Stimulated activated CD8-positive, alpha-beta memory T cell treated with anti-CD3 and anti-CD28 coated beads, Interleukin-7, amount 100 ng/mL, for 1 hour (primary cell): ENCODE measurements at places on chromosomes 4 and X.

DNA sequence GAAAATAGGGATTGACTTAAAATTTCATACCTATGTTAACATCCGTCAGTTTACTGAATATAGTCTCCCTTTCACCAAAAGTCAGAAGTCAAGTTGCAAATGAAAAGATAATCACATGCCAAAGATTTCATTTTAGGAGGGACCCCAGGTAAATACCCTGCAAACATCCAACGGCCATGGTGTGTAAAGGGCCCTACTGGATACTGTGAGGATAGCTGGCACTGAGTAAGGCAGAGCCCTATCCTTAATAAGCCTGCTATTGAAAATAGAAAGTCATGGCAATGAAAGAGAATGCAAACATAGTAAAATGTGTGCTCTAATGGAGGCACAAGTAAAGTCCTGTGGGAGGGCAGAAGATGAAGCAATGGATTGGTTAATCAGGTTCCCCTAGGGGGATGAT lies 20.9 kb downstream of the STK26 start:
- no peak for DNase-seq

DNA sequence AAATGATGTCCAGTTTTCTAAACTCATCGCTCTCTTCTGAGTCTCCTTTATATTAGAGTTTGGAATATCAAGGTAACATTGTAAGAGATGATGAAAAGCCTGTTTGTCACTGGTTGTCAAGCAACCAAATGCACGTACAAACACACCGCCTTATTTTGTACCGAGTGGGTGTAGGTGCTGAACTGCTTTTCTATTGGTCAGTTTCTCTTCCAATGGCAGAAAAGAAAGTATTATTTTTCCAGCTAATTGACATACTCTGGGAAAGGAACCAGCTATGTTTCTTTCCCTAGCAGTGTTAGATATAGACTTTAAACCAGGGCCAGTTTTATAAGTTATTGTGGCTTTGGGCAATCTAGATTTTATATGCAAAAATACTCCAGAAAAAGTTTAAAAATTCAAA lies 6.6 kb upstream of the PPM1K start:
- DNase-seq = no peak

GRCh38 chr4:125666635-125667034 lies 351.9 kb downstream of the FAT4 start:
- DNase-seq = no peak

GRCh38 chr4:111283066-111283677 lies 660.3 kb upstream of the PITX2 start:
- DNase-seq = no peak

DNA sequence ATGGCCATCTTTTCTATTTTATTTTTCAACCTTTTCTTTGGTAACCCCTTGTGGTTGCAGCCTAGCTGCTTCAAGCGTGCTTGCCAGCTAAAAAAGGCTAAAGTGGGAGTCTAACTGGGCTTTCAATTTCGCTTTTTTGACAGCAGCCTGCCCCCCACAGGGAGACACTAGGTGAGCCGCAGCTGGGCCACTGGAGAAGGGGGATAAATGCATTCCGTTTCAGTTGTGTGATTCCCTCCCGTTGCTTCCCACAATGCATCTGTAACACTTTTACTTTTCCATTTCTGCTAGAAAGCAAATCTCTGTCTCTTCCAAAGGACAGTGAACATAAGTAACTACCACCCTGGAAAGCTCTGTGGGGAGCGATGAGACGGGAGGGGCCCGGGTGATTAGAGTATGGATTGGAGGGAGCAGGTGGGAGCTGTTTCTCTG lies 86.3 kb upstream of the RAPGEF2 start:
- DNase-seq = no peak

DNA sequence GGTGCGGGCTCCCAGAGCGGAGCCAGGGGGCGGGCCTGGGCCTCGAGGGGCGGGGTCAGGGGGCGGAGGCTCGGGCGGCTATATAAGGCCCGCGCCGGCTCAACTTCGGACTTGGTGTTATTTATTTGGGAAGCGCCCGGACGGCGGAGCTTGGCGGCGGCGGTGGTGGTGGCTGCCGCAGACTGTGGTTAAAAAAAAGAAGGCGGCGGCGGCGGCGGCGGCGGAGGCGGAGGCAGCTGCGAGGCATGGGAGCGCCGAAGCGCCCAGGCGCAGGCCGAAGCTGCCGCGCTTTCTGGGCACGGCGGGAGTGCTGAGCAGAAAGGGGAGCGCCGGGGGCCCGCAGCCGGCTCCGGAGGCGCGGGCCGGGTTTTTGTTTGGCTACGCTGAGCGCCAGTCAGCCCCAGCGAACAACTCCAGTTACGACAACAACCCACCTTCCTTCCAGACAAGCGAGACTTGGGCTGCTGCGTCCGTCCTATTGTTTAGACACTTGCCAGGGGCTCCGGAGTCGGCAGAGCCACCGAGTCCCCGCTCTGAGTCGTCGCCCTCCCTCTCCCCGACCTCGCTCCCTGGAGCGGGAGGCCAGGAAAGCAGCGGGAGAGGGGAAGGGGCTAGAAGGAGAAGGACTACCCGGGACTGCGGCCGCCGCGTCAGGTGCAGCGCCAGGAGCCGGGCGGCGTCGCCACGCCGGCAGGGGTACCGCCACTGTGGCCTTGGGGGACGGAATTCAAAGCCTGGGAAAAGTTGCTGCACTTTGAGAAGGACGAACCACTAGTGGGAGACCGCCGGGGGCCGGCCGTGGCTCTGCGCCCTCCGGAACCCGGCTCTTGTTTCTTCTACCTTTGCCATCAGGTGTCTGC lies at the start of gene SLIT2:
SLIT2 (plus strand) TSS at position 110 of the 860 bp plus-strand sequence. CDS start 1,911 bp downstream, outside the sequence.
- DNase-seq = no peak

DNA sequence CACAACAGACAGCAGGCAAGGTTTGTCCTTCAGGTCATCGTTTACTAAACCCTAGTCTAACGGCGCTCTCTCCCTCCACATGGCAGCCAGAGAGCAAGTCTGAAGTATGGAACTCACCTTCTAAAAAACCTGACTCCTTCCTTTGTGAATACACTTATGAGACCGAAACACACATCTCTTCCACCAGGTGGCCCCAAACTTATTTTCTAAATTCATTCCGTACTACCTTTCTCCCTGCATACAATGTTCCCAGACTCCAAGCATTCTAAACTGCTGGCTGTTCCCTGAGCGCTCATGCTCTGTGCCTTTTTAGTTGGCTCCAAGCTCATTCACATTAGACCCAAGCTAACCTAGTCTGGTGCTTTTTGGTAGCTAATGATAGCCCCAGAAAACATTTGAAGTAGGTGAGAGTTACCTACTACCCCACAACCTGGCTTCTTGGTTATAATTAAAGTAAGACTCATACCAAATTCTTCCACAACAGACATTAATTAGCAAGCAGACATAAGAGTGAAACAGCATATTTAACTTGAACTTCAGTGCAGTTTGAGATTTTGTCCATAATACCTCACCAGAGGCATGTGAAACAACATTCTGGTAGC lies 67.6 kb upstream of the DCLK2 start:
- no peak for DNase-seq

DNA sequence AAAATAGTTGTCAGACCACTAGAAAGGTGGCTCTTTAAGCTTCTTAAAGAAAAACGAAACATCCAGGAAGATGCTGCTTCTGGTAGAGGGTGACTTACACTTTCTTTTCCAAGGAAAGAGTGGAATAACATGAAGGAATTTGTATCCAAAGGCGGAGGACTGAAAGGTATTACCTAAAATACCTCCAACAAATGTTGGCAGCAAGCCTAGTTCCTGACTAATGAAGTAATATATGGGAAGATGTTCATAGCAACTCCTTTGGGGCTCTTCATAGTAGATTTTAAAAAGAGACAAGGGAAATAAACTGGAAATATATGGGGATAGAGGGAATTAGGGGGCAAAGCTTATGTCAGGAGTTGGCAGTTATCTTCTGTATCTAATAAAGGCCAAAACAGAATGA lies 116.2 kb downstream of the AASDH start:
- no peak for DNase-seq

DNA sequence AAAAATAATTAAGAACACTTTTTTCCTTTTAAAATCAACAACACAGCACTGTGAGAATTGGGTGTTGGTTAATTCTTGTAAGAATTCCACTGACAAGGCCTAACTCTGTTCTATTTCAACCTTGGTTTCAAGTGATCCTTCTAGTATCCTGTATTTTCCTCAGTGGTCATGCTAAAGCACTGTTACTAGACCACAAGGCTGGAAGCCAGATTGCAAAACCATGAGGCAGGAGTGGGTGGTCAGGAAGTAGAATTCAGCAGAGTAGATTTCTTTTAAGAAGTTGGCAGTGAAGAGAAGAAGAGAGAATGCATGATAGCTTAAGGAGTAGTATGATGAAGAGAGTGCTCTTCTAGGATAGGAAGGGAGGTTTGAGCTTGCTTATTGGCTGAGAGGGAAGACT lies 71.6 kb upstream of the LEF1 start:
- DNase-seq = no peak

DNA sequence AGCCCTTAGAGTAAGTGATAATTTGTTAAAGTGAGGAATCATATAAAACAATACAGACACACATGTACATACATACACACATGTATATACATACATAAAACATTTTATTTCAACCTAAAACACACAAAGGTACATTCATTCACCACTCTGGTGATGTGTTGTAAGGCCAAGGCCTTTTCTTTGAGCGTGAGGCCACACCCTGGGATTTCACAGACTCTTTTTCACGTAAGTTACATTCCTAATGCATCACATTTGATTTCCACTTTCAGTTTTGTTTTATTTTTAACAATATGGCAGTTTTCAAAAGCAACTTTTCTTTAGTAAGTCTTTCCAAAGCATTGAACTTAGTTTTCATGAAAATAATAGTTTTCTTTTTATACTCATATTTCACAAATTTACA lies 170.7 kb downstream of the COL4A6 start:
- DNase-seq = no peak

- no peak for DNase-seq
These were observed 7.4 kb upstream of the UBA1 start for GRCh38 chrX:47186096-47186740.

- DNase-seq = peak; percentile 53
These were observed 64.7 kb downstream of the TBC1D14 start for GRCh38 chr4:6974138-6974848.

DNA sequence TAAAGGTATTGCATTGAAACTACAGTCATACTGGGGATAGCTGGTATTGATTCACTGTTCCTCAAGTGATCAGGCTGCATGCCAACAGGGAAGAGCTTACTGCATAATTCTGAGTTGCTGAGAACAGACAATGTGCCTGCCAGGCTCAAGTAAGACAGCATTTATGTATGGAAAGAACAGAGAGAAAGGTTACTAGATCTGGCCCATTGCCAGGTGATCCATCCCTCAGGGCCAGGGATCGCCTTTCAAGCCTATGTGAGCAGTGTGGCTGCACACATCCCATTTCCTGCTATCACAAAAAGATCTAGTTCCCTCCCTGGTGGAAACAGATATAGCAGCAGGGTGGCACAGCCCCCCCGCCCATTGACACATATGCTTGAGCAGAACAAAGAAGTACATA lies 254.0 kb downstream of the TMA16 start:
- DNase-seq = no peak

GRCh38 chrX:141220342-141221008 lies 21.8 kb downstream of the SPANXC start:
- no peak for DNase-seq

- no peak for DNase-seq
These were observed 109.6 kb downstream of the EFNB1 start for GRCh38 chrX:68938244-68939004.

DNA sequence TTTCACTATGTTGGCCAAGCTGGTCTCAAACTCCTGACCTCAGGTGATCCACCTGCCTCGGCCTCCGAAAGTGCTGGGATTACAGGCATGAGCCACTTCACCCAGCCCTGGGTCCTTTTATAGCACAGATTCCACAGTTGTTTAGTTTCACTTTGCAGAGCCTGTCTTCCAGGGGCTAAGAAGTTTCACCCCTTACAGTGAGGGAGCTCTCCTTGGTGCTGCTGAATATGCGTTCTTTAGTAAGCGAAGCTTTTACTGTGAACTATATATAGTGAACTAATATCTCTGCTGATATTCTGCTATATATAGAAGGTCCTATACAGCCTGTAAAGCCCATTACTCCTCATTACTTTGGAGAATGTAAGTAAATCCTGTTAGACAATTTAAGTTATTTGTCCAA lies 4.2 kb downstream of the TCEAL6 start:
- no peak for DNase-seq

- no peak for DNase-seq
These were observed 60.2 kb upstream of the MSN start for GRCh38 chrX:65607070-65607742.

GRCh38 chr4:158996669-158997074 lies 106.2 kb upstream of the RAPGEF2 start:
- no peak for DNase-seq

DNA sequence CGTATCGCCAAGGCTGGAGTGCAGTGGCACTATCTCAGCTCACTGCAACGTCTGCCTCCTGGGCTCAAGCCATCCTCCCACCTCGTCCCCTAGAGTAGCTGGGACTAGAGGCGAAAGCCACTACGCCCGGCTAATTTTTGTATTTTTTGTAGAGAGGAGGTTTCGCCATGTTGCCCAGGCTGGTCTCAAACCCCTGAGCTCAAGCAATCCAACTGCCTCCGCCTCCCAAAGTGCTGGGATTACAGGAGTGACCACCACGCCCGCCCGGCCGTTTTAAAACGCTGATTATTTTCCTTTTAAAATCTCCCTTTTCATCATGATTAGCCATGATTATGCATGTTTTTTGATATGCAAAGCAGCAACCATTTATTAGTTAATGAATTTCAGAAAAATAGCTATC lies 2.2 kb downstream of the N4BP2 start:
- DNase-seq = no peak

DNA sequence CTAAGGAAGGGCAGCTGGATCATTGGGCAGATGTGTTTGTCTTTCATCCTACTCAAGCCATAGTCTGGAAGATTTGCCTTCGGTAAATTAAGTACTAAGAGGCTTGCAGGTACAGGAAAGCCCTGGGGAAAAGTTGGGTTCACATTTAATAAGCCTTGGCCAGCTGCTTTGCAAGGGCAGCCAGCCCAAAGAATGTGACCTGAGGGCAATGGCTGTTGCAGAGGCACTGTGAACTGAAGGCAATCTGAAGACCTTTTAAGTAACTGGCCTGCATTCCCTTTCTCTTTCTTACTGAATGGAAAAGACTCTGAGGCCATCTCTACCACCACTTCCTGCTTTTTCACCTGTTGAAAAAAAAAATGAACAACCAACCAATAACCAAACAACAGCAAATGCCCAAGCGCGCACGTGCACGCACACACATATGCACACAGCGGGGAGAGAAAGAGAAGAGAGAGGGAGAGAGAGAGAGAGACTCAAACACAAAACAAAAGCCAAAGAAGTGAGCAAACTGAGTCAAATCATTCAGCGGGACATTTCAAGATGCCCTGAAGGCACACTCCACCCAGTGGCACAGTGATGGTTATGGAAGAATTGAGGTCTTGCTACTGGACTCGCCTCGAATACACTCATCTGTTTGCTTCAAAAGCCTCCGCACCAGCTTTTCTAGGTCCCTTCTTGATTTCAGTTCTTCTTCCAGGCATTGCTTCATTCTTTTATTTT lies 19.6 kb downstream of the CD40LG start:
- no peak for DNase-seq

- DNase-seq = peak; percentile 20
These were observed 216.9 kb downstream of the PTTG2 start for GRCh38 chr4:38177035-38177546.
